ENCODE measurements at places on chromosomes 12 and 14.

- no peak for DNase-seq
Measured at GRCh38 chr12:5453466-5453865, 21.6 kb downstream of the NTF3 start.

DNA sequence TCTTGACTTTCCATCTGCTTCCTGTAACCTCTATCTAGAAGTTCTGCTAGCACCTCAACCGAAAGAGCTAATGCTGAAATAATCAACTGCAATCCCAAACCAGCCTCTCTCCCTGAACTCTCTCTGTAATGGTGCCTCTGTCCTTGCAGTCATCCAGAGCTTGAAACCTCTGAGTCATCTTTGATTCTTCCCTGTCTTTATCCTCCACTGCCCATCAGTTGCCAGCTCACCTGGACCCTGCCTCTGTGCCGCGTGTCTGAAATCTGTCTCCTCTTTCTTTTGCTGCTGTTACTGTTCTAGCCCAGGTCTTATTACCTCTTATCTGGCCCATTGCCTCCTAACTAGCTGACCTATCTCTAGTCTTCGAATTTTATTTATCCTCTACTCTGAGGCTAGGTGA is 15.5 kb downstream of the CLSTN3 start:
- DNase-seq = peak; percentile 9

GRCh38 chr12:16605642-16606116 is 283 bp downstream of the LMO3 start:
- no peak for DNase-seq

GRCh38 chr12:89179245-89179644 is 173.1 kb downstream of the DUSP6 start:
- DNase-seq = no peak

- no peak for DNase-seq
Measured at GRCh38 chr12:7376196-7376595, 67.8 kb downstream of the CD163L1 start.

- no peak for DNase-seq
Measured at GRCh38 chr12:53181935-53182334, 1.2 kb upstream of the CSAD start.

DNA sequence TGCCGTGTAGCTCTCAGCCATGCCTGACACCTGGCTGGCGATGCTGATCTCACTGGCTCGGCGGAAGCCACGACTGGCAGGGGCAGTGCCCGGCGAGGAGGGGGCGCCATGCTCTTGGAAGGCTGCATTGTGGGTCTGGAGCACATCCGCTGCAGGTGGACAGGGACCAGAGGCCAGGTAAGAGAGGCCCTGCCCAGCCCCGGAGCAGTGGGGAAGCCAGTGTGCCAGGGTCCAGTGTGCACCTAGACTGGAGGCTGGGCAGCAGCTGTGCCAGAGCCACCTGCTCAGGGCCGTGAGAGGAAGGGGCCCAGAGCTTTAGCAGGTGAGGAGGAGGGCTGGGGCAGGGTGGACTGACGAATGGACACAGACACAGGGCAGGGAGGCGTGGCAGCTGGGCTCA is 10.1 kb downstream of the ARL6IP4 start:
- no peak for DNase-seq

- DNase-seq = no peak
Measured at GRCh38 chr14:60514741-60515491, 6.0 kb downstream of the SIX6 start.

GRCh38 chr12:34393086-34393820 is 371.0 kb downstream of the ALG10 start:
- peak; percentile 6 for DNase-seq

- DNase-seq = no peak
Measured at GRCh38 chr14:38124506-38124905, 83.2 kb upstream of the SSTR1 start.

DNA sequence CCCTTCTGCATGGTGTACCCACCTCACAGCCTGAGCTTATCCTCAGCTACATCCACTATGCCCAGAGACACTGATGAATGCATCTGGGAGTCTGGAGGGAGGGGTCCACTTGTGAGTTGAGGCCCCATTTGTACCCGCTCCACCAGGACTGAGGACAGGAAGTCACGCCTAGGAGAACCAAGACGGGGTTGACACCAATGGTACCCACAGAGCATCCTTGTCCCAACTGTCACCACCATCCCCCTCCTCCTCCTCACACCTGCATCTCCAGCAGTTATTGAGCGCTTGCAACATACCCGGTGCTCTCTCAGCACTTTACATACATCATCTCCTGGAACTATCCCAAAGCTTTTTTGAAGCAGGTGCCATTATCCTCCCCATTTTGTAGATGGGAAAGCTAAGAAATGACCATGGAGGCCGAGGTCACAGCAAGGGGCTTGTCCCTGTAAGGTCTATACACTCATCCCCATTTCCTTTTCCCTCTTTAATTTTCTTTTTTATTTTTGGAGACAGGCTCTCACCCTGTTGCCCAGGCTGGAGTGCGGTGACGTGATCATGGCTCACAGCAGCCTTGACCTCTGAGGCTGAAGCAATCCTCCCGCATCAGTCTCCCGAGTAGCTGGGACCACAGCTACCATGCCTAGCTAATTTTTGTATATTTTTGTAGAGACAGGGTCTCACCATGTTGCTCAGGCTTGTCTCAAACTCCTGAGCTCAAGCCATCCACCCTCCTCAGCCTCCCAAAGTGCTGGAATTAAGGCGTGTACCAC is 31.7 kb downstream of the DGLUCY start:
- DNase-seq = no peak

DNA sequence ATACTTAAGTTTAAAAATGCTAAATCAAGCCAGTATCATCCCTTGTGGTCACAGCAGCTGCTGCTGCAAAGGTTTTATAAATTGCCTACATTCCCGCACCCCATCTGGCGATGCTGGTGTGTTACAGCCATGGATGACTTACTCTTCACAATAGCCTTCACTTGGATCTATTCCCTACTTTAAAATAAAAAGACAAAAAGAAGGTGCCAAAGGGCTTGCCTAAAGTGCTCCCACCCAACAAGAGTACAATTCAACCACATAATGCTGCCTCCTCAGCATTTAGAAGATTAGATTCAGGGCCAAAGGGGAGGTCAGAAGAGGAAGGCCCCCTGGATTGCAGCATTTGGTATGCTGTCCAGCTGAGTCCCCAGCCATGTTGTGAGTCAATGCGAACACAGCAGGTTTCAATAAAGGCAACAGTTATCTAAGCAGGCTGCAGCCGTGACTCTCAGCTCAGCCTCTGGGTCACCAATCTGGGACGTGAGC is 176.1 kb downstream of the DAD1 start:
- no peak for DNase-seq

DNA sequence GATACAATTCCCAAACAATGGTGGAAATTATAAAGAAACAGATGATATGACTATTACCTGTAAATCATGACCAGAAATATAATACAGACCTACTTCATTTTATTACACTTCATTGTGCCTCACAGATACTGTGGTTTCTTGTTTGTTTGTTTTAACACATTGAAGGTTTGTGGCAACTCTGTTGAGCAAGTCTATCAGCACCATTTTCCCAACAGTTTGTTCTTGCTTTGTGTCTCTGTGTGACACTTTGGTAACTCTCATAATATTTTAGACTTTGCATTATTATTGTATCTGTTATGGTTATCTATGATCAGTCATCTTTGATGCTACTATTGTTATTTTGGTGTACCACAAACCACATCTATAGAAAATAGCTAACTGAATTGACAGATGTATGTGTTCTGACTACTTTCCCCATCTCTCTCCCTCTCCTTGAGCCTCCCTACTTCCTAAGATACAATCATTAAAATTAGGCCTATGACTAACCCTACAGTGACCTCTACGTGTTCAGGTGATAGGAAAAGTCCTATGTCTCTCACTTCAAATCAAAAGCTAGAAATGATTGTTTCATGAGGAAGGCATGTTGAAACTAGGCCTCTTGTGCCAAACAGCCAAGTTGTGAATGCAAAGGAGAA is 49.1 kb downstream of the FBXO33 start:
- DNase-seq = no peak

DNA sequence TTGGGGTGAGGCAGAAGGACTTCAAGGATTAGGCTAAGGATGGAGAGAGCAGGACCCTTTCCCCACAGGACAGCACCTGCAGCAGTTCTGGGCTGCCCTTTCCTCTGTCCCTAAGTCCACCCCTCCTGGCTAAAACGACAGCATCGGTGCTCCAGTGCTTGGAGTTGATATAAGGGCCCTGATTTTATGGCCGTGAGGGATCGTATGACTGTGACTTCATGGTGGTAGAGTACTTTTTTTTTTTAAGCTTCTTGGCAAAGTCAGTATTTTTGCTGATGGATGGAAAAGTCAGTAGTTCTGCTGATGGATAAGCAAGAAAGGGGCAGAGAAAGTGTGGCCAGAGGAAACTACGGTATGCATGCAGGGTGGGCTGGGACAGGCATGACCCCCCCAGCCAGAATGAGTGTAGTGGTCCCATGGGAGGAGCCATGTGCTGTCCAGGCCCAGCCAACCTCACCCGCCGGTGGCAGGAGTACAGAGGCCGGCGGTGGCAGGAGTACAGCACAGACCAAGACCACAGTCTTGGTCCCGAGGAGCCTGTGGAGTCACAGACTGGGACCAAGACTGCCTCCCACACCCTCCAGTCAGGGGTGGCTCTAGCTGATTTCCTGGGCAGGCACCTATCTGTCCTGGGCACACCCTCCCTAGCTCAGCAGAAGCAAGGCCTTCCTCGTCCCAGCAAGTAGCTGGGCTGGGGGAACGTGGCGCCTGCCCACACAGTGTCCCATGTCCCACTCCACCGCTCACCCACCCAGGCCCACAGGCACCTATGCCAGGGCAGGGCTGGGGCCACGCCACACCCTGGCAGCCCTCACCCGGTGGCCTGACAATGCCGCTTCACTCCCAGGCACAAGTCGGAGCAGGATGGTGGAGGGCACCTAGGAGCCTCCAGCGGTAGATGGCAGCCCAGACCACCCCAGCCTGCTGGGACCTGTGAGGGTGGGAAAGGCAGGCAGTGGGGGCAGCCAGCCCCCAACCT is 46.3 kb downstream of the CCDC88C start:
- no peak for DNase-seq

GRCh38 chr12:12384571-12385340 is 27.9 kb downstream of the BORCS5 start:
- no peak for DNase-seq

All from ascending aorta (tissue), 2 donors.